Mesendoderm (in vitro differentiated cells): ENCODE measurements at places on chromosomes 6 and 20.

DNA sequence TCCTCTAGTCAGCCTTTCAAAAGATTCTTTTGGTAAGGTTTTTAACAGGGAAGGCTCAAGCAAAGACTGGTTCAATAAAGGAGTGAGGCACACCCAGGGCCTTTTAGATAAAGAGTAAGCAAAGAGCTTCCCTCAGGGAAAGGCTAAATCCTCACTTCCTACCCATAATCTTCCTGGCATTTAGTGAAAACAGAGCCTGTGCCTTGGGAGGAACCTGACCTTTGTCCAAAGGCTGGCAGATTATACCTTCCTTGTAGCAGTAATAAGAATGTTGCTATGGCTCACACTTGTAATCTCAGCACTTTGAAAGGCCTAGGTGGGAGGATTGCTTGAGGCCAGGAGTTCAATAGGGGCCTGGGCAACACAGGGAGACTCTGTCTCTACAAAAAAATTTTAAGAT lies 280.1 kb upstream of the PLCB4 start:
- peak; percentile 56 for DNase-seq

DNA sequence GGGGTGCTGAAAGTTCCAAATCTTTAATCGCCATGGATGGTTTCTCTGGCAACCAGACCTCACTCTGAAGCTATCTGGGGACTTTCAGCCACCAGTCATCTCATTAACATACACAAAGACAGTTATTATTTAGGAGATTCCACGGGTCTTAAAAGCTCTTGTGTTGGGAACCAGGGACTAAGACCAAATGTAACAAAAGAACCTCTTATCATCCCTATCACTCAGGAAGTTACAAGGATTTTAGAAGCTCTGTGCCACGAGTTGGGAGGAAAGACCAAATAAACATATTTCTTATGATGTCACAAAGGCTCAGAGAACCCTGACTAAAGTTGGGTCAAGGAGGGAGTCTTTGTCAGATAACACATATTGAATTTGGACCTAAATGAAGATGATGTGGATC lies 17.7 kb downstream of the GPX6 start:
- DNase-seq: no peak

DNA sequence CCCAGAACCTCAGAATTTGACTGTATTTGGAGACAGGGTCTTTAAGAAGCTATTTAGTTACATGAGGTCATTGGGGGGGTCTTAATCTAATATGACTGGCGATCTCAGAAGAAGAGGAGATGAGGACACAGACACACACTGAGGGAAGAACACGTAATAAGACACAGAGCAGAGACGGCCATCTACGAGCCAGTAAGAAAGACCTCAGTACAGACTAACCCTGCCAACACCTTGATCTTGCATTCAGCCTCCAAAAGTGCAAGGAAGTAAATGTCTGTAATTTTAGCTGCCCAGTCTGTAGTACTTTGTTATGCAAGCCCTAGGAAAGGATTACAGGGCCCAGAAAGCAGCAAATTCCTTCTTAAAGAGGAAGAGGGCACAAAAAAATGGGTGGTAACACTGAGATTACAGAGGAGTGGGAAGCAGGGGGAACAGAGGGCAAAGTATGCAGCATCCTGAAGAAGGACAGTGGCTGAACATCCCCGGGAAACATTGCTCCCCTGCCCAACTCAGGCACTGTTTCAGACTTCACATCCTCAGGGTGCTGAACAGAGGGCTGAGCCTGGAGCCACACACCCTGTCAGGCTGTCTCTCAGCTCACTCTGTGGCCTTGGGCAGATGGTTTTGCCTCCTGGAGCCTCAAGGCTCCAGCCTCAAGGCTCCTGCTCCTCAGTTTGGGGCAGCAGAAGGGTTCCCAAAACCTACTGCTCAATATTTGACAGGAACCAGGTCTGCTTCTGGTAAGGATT lies 27.9 kb upstream of the SIRPG start:
- DNase-seq: no peak

GRCh38 chr6:166381381-166381732 lies 1.4 kb downstream of the MPC1 start:
- DNase-seq: no peak

DNA sequence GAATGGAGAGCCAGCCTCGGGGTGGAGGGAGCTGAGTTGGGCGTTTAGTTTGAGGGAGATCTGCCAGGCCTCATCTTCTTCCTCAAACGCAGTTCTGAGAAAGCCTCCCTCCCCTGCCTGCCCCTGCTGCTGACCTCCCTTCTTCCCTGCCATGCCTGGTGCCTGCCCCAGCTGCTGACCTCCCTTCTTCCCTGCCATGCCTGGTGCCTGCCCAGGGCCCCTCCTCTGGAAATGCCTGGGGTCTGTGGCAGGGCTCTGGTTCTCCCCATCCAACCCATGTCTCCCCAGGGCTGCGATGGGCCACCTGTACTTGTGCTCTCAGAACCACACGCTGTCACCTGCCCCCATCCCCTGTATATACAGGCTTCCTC lies 114.6 kb downstream of the VEGFA start:
- DNase-seq: no peak

GRCh38 chr20:39112178-39112743 lies 150.1 kb downstream of the DHX35 start:
- peak; percentile 81 for DNase-seq

GRCh38 chr6:46781478-46782378 lies 11.5 kb upstream of the MEP1A start:
- peak; percentile 75 for DNase-seq

- peak; percentile 60 for DNase-seq
These were observed 218.4 kb upstream of the GGTLC1 start for GRCh38 chr20:24206995-24207394.

DNA sequence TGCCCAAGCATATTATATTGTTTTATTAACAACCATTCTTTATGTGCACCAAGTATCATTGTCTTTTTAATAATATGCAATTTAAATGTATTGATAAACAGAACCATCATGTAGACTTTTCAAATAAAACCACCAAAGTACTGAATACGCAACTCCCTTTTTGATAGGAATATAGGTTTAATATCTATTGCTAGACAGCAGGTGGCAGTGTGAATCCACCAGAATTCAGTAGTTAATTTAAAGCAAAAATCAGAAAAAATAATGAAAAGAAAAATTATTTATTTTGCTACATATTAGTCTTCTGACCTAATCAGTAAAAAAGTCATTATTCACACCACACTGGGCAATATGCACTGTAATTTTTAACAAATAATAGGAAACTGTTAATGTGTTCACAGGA lies 143.7 kb downstream of the KLHL32 start:
- no peak for DNase-seq

- DNase-seq: peak; percentile 30
These were observed 559 bp downstream of the APMAP start for GRCh38 chr20:24991897-24992486.

- DNase-seq: no peak
These were observed 89.0 kb upstream of the TOP1 start for GRCh38 chr20:40939667-40940066.

DNA sequence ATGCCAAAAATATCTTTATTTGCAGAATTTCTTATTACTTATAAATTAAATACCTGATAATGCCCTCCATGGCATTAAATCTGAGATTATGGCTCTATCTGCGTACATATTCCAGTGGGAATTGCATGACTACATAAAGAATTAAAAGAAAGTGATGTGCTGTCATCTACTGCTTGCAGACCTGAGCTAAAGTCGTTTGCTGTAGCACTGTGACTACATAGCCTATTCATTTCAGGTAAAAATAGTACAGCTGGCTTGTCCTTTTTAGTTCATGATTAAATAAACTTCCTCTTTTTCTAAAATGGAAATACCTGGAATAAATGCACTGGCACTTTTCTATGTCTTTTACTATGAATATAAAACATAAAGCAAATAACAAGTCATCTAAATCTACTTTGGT lies 78.1 kb downstream of the CGA start:
- DNase-seq: no peak

DNA sequence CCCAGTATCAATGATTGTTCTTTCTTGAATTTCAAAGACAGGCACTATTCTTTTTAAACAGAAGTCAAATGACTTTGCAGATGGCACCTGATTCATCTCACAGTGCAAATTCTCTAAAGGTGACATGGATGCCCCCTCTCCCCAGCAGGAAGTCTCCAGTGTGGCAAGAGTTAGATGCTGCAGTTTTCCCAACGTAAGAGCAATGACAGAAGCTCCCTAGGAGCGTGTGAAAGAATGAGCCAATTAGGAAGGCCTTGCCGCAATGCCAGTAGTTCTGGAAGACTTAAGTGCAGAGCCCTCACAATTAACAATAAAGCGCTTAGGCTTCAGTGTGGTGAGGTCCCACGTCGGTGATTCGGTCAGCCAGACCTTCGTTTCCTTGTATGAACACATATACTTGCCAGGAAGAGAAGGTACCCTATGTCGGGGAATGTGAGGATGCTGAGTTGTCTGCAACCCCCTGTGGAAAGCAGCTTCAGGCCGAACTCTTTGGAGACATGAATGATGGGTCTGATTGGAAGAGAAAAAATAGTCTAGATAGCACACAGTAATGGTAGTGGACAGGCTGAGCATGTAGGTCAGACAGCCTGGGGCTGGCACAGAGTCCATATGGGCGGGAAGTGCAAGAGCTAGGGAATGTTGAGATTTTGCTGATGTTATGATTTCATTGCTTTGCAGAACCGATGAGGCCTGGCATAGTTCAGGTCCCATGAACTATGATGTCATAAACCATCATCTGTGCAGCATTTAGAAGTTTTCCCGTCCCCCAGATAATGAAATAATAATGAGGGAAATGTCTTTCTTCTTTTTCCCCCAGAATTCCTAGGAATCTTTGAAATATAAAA lies 132.6 kb downstream of the PHACTR1 start:
- no peak for DNase-seq

GRCh38 chr6:37313723-37314486 lies 39.9 kb upstream of the RNF8 start:
- DNase-seq: no peak

- no peak for DNase-seq
These were observed 18.7 kb upstream of the SFT2D1 start for GRCh38 chr6:166361077-166361429.

- DNase-seq: no peak
These were observed 113.9 kb downstream of the SGK1 start for GRCh38 chr6:134204031-134204430.

GRCh38 chr6:109236115-109237076 lies 141.1 kb downstream of the CEP57L1 start:
- peak; percentile 86 for DNase-seq

GRCh38 chr6:165962366-165962765 lies 205.3 kb downstream of the TBXT start:
- DNase-seq: no peak

DNA sequence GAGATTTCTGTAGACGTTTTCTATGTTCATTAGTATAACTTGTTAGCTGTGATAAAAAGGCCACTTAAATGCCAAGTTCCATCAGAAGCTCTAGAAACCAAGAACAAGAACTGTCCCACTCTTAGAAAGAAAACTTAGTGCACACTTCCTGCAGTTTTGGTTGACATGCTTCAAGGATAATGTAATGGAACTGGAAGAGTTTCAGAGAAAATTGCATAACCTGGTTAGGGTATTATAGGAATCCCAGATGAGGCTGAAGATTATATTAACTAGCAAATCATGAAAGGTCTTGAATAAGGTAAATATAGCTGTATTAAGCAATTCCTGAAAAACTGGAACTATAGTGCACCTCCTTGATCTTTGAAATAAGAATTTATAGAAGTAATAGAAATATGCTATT lies 1.8 kb upstream of the PHACTR2 start:
- DNase-seq: peak; percentile 52

- no peak for DNase-seq
These were observed 648.5 kb downstream of the HTR1B start for GRCh38 chr6:76814496-76815458.

DNA sequence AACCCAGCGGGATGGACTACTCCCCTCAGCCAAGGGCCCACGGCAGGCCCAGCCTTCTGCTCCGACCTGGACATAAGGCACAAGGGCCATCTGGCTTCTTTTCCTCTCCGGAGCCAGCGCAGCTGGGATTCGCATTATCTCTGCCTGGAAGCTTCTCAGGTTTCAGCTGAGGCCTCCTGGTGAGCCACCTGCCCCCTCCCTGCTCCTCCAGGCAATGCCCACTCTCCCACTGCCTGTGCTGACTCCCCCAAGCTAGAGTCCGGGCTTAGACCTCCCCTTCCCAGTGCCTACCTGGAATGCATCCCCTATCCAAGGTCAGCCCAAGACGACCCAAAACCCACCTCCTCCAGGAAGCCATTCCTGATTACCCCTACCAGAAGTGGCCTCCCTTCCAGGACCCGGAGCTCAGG lies 60.7 kb downstream of the EZR start:
- peak; percentile 73 for DNase-seq
